ENCODE measurements at places on chromosomes 2 and 18. TPM values are rescaled to one million over a fixed set of nuclear protein-coding genes. Genes with fewer than 3 reads are reported as not detected.
A peak's percentile ranks its signal among the peaks of the same experiment; 100 is the strongest.

DNA sequence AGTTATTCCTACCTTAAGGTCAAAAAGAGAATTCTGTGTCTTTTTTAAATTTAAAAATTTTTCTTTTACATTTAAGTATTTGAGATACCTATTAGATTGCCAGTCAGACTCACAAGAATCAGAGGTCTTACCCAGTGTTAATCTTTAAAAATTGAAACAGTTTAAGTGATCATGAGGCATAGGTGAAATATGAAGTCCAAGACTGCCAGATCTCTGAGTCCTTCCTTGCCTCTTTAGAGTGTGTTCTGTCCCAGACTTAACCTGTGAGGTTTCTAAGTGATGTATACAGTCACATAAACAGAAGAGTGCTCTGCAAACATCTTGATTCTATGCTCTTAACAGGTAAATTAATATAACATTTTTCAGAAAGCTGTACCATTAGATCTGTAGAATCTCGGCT is 40.6 kb downstream of the ACTR3 start:
- no peak for DNase-seq

TMEM200C gene
- 0.26 TPM for total RNA-seq

GRCh38 chr2:218540015-218540414 is 28.1 kb downstream of the USP37 start:
- no peak for DNase-seq

DNA sequence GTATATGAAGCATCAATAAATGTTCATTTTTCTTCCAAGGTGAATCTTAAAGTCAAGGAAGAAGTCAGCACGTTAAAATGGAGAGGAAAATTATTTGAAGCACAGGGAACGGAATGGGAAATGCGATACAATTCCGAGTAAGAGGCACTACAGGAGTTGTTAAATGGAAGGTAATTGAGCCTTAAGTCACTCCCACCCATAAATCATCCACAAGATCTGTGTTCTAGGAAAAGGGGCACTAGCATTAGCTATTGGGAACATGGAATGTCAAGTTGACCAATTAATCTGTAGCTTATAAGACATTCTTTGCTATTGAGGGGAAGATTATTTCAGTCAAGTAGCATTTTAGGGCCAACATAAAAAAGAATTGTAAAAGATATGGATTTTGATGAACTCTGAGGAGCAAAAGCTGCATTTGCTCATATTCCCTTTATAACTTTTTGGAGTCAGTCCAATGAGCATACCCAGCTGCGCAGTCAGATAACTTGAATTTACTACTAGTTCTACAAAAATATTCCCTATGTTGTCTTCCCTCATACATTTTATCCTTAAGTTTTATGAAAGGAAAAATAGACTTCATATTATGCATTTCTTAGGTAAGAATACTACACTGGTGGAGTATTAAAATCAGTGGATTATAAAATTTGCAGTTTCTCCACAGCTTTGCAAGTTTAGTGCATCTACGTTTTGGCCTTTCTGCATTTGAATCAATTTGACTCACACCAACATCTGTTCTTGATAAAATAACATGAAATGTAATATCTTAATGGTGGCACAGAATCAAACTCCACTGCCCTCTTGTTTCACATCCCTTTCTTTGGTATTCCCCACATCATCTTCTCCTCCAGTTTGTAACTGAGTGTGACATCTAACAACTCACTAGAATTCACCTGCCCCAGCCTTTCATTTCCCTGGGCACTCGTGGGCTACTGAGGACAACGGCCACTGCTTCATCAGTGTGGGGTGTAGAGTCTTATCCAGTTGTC is 95.6 kb downstream of the SP3 start:
- DNase-seq: no peak

- no peak for DNase-seq
These were observed 89.7 kb downstream of the KCTD1 start for GRCh38 chr18:26458526-26459232.

DNA sequence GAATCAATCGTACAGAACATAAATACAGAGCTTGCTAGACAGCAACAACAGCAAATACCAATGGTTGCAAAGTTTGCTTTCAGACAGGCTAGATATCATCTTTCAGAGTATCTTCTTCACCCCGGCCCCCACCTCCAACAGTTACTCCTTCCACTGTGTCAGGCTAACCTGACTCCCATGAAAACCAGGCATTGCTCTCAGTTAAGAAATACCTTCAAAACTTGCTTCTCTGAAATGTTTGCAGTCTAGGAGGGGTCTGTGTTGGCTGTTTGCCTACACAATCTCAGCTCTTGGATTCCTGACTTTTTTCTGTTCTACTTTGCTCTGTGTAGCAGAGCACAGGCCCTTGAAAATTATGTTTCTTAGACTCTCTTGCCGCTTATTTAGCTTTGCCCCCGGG is 599.5 kb upstream of the SYT4 start:
- no peak for DNase-seq

BOLL gene
- total RNA-seq: not detected

ABCG8 gene
- not detected for total RNA-seq

GRCh38 chr2:54457323-54458023 is 1.3 kb downstream of the SPTBN1 start:
- no peak for DNase-seq

DNA sequence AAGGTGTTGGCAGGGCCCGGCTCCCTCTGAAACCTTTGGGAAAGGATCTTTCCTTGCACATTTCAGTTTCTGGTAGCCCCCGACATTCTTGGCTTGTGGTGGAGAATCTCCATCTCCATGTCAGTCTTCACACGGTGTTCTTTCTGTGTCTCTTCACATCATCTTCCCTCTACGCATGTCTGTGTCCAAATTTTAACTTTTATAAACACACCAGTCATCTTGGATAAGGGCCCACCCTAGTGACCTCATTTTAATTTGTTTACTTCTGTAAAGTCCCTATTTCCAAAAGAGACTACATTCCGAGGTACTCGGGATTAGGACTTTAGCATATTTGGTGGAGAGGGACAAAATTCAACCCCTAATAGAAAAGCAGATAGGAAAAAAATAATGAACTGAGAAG is 138.4 kb downstream of the GALNT3 start:
- no peak for DNase-seq

DNA sequence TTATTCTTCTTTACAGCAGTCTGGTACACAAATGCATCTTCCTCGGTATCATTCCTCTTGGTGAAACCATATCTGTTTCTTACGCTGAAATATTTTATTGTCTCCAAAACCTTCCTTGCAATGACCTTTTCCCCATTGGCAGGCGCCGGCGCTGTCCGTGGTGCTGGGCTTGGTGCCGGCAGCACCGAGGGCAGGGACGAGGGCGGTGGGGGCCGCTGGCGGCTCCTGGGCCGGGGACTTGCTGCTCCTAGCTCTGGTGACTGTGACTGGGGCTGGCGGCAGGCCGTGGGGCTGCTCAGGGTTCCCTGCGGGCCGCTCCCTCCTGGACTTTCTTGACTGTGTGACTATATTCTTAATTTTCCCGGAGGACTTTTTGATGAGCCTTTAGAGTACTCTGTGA is 72.5 kb downstream of the GPR39 start:
- DNase-seq: no peak

DNA sequence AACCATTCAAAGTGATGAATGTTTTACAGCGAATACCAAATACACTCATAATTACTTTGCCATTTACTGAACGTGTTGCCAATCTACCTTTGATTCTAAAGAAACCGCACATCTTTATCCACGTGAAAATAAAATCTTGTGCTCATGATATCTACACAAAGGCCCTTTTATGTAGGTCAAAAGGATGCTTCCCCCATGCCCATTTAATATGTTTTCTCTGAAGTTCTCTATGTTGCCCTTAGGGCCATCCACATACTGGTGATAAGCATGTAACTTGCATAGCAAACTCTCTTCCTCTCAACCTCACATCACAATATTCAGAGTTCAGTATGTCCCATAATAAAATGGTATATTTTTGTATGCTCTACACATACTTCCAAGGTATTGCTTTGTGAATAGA is 380.0 kb upstream of the FIGN start:
- DNase-seq: no peak

DNA sequence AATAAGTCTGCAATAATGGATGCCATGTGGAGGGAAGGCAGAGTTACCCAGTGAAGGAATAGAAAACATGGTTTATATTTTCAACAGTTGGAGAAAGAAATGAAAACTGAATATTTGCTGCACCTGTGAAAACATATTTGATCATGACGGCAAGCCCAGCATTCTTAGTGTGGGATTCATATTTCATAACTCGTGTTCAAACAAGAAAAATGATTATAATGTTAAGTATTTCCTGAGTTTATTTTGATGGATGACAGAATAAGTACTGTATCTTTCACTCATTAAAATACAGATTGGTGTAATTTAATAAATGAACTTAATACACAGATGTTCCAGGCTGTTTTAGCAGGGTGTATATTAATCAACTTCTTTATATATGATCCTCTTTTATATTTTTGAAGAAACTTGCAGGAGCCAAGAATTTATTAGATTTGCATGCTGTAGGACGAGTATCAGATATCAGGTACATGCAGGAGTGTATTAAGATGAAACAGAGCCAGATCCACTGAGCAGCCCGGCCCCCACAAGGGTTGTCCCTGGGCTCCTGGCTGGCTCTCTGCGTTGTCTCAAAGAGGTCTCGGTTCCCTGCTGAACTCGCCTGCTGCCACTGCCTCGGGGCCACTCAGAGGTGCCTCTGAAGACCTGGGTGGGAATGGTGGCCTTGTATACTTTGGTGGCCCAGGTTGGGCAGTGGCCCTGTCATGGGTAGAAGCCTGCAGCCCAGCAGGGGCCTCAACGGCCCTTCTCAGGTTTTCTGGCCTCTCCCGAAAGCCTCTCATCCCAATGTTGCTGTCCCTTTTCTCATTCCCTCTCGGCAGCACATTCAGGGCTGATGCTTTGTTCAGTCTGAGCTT is 95.0 kb upstream of the LDAH start:
- DNase-seq: no peak

DNA sequence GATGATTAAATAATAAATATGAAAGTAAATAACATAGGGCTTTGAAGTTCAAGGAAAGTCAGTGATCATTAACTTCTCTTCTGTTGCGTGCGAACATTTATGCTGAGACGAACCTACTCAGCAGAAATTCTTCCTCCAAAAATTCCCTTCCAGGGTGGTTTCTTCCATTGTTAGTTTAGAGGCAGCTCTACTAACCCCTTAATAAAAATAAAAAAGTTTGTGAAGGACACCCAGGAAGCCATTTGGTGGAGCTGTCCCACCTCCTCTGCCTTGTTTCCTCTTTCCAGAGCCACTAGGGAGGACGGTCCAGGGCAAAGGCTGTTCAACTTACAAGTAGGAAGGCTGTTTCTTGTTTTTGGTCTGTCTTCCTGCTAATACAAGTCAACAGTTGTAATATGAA is 2.1 kb upstream of the SMAD2 start:
- no peak for DNase-seq

DNA sequence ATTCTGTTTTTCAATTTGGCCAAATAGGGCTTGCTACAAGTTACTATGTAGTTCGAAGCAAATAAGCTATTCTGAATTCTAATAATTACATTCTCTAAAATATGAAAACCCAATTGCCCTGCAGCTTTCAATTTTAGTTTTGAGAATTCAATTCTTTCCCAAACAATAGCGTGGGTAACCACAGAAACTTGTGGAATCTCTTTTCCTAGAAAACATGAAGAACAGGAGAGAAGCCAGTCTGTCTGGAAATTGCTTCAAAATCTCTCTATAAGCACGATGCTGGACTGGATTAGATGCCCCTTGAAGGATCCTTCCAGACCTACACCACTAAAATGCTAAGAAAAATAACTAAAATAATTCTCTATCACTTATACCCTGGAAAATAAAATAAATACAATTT is 115.0 kb downstream of the THADA start:
- DNase-seq: no peak

DNA sequence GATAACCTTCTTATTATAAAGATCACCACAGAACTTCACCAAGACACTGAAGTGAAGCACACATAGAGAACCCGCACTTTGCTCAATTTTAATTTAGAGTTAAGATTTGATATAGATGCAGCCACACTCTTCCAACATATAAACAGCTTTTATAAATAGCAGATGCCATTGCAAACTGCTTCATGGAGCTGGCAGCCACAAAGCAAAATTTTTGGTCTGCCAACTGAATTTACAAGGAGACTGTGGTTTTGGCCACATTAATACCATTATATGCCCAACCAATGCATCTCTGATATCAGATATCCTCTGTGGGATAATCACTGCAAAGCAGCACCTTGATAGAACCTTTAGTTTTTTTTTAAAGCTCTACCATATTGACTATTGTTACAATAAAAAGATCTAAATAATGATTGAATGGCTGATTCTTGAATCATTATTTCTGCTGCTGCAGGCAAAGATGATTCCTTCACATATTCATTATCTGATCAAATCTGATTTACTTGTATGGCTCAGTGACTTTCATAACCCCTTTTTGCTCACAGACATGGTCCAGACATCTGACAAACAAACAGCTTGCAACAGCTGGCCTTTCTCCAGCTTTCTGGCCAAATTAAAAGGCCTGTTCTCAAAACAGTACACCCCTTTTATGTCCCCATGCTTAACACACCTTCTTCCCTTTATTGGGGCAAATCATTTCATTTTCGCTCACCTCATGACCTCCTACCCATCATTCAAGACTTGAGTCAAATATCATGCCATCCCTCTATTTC is 88.4 kb downstream of the METTL4 start:
- no peak for DNase-seq

- DNase-seq: no peak
These were observed 28.1 kb upstream of the INPP4A start for GRCh38 chr2:98416383-98417159.

GRCh38 chr18:55221622-55222021 is 262.4 kb upstream of the CCDC68 start:
- DNase-seq: no peak

GRCh38 chr2:234025466-234025865 is 25.0 kb upstream of the SPP2 start:
- no peak for DNase-seq

DNA sequence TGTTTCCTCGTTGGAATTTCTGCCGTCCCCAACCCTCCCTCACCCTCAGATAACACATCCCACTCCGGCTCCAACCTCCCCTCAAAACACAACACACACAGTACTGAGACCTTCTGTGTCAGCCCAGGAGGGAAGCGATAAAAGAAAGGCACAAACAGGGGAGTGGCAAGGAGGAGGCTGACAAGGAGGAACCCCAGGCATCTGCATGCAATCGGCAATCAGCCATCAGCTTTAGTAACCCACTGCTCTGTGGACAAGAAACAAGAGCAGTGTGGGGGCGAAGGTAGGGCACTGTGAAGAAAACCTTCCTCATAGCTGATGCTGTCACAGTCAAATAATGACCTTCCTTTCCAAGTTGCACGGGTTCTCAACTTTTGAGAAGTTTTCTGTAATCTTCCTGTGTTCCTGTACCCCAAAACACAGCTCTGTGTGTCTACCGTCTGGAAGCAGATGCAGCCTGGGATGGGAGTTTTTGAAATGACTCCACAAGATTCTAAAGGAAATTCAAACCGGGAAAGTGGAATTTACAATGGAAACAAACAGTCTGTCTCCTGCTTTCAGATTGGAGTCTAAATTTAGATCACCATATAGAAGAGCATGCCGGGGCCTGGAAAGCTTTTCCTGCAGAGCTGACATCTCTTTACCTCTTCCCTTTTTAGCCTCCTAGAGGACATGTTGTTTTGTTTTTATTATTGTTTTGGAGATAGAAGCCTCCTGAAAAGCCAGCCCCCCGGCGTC is 16.4 kb upstream of the LPIN2 start:
- DNase-seq: peak; percentile 55

- DNase-seq: no peak
These were observed 19.5 kb upstream of the CXXC1 start for GRCh38 chr18:50306944-50307343.

GRCh38 chr2:46886268-46887027 is 29.2 kb downstream of the MCFD2 start:
- no peak for DNase-seq

- DNase-seq: no peak
These were observed 57.1 kb upstream of the PAX3 start for GRCh38 chr2:222355860-222356259.
